ENCODE measurements at places on chromosomes 3 and 15.

DNA sequence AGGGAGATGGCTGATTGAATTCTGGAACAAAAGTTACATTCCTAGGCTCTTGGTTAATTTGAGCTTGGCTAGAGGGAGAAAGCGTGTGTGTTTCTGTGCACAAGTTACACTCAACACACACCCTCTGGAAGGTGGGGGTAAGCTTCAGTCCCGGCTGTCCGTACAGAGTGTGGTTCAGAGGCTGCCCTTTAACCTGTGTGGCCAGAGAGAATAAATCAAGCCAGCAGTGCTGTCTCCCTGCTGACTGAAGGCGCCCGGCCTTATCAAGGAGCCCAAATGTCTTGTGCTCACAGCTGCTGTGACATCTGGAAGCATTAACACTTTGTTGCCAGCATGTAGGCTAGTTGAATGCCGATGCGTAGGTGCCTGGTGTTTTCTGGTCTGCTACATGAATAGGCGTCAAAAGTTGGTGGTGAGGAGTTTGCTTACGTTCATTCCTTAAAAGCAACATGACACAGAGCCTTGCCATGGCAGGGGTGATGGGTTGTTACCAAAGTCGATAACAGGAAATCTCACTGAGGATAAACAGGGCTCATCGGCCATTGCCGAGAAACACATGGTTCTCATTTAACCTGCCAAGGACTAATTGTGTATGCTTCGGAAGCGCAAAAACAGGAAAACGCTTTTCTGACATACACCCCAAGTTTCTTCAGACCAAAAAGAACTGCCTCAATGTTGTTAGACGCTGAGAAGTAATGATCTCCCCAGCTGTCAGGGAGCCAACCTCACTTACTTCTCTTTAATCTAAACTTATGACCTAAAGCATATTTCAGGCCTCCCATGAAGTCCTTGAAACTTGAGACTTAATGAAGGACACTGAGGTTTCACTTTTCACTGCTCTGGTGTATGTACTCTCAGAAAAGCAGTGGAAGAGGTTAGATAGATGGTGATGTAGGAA, 95.8 kb upstream of the CTDSPL start:
- no peak overlapping the region for H3K27ac ChIP-seq
- H3K27me3 ChIP-seq, result no peaks in the 10 kb centered on the region
- H3K36me3 ChIP-seq, result no peaks in the 10 kb centered on the region

DNA sequence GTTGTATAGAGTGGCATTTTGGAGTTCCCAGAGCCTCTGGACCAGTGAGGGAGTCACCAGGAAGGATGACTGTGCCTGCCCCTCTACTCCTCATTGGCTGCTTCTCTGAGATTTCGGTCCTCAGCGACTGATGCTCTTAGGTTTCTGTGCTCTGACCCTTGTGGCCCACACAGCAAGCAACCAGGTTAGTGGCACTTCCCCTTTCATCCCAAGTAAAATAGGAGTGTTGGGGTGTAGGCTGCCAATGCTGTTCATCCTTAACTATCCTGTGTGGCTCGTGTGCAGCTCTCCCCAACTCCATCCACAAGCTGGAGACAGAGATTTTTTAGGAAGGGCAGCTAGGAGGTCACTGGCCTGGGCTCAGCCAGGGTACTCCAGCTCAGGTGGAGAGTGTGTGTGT, 21.3 kb downstream of the PRR23A start:
- no peaks in the 10 kb centered on the region for H3K36me3 ChIP-seq
- H3K4me1 ChIP-seq, result peaks cover 5% of the 10 kb centered on the region
- H3K4me3 ChIP-seq, result no peak overlapping the region
- no peaks in the 10 kb centered on the region for H3K27me3 ChIP-seq

GRCh38 chr3:1903111-1903510, 195.6 kb upstream of the CNTN4 start:
- no peak overlapping the region for H3K27ac ChIP-seq
- peaks cover 2% of the 10 kb centered on the region for H3K4me1 ChIP-seq
- no peaks in the 10 kb centered on the region for H3K36me3 ChIP-seq
- H3K4me3 ChIP-seq, result no peak overlapping the region
- H3K27me3 ChIP-seq, result no peaks in the 10 kb centered on the region
- DNase-seq, result no peak

- peak overlapping the region; percentile 87 for H3K4me3 ChIP-seq
- H3K4me1 ChIP-seq, result peaks cover 9% of the 10 kb centered on the region
- H3K36me3 ChIP-seq, result no peaks in the 10 kb centered on the region
- H3K27me3 ChIP-seq, result no peaks in the 10 kb centered on the region
Measured at GRCh38 chr15:26967719-26968269, 3.2 kb upstream of the GABRG3 start.

GRCh38 chr15:78130466-78131294, 565 bp downstream of the CIB2 start:
- H3K36me3 ChIP-seq, result no peaks in the 10 kb centered on the region
- no peaks in the 10 kb centered on the region for H3K27me3 ChIP-seq
- peak overlapping the region; percentile 84 for H3K4me3 ChIP-seq
- no peak for DNase-seq

DNA sequence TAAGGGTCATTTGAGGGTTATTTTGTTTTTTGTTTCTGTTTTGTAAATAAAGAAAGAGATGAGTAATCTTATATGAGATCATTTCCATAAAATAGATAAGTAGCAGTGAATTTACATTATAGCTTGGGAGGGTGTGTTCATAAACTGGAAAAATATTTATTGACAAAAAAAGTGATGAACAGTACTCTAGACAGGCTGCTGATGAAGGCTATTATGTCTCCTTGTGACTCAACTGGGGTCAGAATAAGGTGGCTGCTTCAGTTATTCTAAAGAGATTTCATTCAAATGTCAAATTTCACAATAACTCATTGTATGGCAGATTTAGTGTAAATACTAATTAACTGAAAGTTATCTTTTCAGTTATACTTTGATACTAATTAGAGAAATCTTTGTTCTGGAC, 251.1 kb upstream of the CMC1 start:
- H3K27me3 ChIP-seq, result no peaks in the 10 kb centered on the region
- DNase-seq, result no peak
- no peak overlapping the region for H3K27ac ChIP-seq
- H3K36me3 ChIP-seq, result no peaks in the 10 kb centered on the region
- H3K4me1 ChIP-seq, result peaks cover 2% of the 10 kb centered on the region

GRCh38 chr15:67401336-67401735, 119.6 kb upstream of the C15orf61 start:
- no peak overlapping the region for H3K27ac ChIP-seq
- no peaks in the 10 kb centered on the region for H3K36me3 ChIP-seq
- no peak for DNase-seq

DNA sequence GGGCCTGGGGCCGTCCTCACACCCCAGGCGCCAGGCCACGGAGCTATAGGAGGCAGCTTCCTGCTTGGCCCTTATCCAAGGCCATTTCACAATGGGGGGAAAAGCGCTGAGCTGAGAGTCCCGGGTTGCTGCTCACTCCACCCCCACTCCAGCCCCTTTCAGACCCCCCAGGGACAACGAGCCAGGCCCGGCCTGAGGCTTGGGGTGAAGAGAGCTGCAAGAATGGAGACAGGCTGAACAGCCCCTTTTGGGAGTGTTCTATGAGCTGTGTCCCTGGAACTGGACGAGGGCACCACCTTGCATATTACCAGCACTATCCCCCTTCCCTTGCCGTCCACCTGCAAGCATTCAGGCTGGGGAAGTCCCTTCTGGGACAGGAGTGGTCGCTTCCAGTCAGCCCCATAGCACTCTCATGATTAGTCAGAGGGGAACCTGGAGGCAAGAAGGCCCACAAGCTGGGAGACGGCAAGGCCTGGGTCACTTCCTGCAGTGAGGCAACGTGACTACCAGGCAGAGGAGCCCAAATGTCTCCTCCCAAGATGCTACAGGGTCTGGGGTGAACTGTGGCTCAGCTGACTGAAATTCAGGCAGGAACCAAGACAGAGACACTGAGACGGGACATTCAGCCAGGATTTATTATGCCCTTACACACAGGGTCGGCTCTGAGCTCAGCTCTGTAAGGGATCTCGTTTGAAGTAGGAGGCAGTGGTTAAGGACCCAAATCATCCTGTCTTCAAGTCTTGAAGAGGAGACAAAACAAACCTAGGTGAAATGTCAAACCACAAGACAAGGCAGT, 8.6 kb upstream of the SRP14 start:
- peaks cover 10% of the 10 kb centered on the region for H3K4me1 ChIP-seq
- no peaks in the 10 kb centered on the region for H3K36me3 ChIP-seq
- no peaks in the 10 kb centered on the region for H3K27me3 ChIP-seq
- H3K4me3 ChIP-seq, result no peak overlapping the region
- no peak overlapping the region for H3K27ac ChIP-seq
- no peak for DNase-seq

DNA sequence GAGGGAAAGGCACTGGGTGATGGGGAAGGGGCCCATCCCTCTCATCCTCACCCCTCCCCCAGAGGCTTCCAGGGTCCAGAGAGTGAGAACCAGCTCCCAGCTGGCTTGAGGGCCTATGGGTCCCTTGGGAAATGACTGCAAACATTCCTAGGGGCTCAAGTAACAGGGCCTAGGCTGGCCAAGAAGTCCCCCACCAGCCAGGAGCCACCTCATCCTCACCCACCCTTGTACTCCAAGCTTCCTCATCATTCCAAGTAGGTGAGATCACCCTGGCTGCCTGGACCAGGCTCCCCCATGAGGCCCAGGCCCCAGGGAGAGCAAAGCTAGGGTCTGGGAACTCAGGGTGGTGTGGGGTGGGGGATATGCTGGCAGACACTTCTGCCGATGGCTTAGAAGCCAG, 14.8 kb downstream of the LOXL1 start:
- no peak overlapping the region for H3K27ac ChIP-seq
- no peak for DNase-seq
- no peak overlapping the region for H3K4me3 ChIP-seq
- H3K4me1 ChIP-seq, result peaks cover 16% of the 10 kb centered on the region
- H3K27me3 ChIP-seq, result no peaks in the 10 kb centered on the region

DNA sequence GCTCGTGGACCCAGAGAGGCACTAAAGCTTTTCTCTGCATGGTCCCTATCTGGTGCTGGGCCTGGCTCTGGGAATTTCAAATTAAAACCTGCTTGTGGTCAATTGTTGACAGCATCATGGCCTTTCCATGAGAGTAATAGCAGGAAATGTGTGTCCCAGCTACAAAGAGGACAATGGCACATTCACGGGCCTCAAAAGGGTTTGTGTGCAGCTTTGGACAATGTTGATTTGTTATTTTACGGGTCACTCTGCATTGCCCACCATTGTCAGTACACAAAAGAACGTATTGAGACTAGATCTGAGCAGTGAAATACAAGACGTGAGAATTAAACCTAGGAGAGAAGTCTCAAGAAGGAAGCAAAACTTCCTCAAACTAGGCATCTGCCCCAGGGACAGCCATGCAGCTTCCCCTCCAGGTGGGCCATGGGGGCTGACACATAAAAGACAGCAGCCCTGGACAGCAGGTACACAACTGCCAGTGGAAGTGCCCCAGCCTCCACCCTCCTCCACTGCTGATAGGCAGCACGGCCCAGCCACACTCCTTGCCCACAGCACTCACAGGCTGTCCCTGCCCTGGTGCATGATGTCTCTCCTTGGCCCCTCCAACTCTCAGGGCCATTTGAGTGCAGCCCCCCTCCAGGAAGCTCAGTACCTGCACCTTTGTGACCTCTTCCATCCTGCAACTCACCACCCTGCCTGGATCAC, 15.9 kb upstream of the LTF start:
- no peaks in the 10 kb centered on the region for H3K27me3 ChIP-seq
- H3K4me3 ChIP-seq, result no peak overlapping the region
- H3K4me1 ChIP-seq, result no peaks in the 10 kb centered on the region
- H3K36me3 ChIP-seq, result no peaks in the 10 kb centered on the region
- no peak overlapping the region for H3K27ac ChIP-seq
- DNase-seq, result no peak

DNA sequence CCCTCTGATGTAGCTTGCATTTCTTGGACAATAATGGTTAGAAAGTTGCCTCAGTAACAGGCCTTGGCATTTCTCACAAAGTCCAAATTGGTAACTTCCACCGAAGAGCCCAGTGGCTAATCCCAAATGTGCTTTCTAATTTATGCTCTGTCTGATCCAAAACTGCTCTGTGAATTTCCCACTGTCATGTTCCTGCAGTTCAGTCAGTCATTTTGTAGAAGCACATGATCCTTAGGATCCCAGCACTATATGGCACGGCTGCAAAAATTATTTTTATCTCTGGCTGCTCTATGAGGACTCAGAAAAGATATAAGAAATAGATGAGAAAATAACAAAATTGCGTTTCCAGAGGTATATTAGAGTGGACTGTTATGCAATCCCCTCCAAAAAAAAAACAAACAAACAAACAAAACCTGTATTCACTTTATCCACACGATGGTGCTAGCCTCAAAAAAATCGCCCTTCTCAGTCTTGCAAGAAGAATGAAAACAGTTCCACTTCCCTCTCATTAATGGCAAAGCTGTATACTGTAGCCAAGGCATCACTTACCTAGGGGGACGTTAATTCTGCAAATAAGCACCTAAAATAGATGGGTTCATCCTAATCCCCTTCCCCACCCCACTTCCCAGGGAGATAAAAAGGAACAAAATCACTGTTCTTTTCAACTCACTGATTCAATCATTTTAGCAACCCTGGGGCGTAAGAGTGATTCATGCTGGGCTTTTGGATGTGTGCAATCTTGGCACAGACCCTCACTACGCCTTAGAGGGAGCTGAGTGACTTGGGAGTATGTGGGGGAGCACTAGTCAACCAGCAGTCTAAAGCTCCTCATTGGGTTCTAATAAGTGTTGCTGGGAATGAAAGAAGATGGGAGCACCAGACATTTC, 61.3 kb downstream of the TMCO5A start:
- peak; percentile 52 for DNase-seq
- no peaks in the 10 kb centered on the region for H3K27me3 ChIP-seq
- H3K27ac ChIP-seq, result no peak overlapping the region
- H3K4me3 ChIP-seq, result no peak overlapping the region

GRCh38 chr15:33068007-33068481, 126.5 kb downstream of the FMN1 start:
- no peaks in the 10 kb centered on the region for H3K27me3 ChIP-seq
- H3K36me3 ChIP-seq, result no peaks in the 10 kb centered on the region
- no peak for DNase-seq
- H3K4me1 ChIP-seq, result peaks cover 21% of the 10 kb centered on the region

DNA sequence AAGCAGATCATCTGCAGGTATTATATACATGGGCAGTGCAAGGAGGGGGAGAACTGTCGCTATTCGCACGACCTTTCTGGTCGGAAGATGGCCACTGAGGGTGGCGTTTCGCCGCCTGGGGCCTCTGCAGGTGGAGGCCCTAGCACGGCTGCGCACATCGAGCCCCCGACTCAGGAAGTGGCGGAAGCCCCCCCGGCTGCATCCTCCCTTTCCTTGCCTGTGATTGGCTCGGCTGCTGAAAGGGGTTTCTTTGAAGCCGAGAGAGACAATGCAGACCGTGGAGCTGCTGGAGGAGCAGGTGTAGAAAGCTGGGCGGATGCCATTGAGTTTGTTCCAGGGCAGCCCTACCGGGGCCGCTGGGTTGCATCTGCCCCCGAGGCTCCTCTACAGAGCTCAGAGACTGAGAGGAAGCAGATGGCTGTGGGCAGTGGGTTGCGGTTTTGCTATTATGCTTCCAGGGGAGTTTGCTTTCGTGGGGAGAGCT, 639 bp downstream of the MKRN3 start:
- DNase-seq, result no peak
- no peaks in the 10 kb centered on the region for H3K27me3 ChIP-seq
- H3K4me3 ChIP-seq, result peak overlapping the region; percentile 73
